Foreskin melanocyte (primary cell): ENCODE measurements at places on chromosomes 7 and 10.

- no peak for DNase-seq
These were observed 40.5 kb downstream of the ENTPD1 start for GRCh38 chr10:95796504-95796903.

DNA sequence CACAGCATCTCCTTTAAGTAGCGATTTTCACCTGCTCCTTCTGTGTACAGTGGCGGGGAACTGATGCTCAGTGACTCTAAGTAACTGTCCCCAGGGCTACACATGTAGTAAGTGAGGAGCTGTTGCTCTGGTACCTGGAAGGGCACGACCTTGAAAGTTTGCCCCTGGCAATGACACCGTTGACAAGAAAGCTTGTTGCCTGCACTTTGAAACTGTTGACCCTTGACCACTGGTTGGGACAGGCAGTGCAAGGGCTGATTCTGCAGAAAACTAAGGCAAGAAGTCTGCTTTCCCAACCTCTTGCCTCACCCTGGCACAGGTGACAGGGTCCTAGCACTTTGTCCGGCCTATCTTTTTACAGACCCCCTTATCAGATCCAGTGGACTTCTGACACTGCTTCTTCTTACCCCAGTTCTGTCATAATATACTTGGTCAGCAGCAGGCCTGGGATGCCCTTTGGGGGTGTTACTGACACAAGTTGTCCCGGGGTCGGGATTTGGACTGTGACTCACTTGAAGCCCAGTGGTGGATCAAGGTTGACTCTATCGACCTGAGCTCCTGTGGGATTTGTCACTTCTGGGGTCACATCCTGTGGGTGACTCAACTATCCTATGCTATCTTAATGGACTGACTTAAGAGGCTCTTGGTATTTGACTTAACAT, 5.8 kb downstream of the ACSL5 start:
- DNase-seq, result no peak

DNA sequence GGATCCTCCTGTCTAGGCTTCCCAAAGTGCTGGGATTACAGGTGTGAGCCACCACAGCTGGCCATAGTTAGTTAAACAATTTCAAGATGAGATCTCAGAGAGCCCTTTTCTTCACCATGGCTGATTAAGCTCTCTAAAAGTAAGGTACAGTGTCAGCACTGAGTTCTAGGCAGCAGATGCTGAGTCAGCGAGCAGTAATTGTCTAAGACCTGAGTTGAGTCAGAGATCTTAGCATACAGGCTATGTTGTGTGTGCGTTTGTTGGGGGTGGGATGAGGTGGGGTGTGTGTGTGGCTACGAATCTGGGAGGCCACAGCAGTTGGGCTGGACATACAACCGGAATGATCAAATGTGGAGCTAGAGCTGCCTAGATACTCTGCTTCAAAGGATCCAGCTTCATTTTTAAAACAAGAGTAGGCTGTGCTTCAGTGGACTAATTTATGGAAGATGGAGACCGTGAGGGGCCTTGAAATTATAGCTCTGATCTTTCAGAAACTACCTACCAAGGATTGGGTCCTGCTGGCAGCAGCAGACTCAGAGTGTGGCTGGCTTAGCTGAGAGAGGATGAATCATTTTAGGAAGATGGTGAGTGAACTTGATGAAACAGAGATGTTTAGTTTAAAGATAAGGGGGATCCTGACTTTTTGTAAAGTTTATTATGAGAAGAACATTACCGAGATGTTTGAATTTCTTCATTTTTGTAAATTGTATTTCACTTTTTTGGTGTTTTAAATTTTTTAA, 17.5 kb upstream of the MTPN start:
- no peak for DNase-seq

GRCh38 chr10:110077436-110078130, 69.8 kb downstream of the ADD3 start:
- peak; percentile 98 for DNase-seq

DNA sequence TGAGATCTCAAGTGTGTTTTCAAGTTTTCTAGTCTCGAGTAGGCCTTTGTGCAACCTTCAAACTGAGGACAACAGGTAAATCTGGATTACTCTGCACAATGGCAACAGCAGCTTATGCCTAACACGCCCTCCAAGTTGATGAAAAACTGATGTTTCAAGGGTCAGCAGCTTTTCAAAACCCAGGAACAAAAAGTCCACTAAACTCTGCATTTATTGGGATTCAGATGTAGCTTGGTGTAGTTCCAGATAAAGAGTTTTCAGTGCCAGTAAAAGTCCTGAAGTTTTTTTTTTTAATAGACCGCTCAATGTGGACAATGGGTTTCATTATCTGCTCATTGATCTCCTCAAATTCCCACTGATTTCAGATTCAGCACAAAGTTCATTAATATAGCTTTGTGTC, 259.3 kb downstream of the GLI3 start:
- DNase-seq, result no peak
